ENCODE measurements at places on chromosomes 11 and 22.
A peak's percentile ranks its signal among the peaks of the same experiment; 100 is the strongest.

DNA sequence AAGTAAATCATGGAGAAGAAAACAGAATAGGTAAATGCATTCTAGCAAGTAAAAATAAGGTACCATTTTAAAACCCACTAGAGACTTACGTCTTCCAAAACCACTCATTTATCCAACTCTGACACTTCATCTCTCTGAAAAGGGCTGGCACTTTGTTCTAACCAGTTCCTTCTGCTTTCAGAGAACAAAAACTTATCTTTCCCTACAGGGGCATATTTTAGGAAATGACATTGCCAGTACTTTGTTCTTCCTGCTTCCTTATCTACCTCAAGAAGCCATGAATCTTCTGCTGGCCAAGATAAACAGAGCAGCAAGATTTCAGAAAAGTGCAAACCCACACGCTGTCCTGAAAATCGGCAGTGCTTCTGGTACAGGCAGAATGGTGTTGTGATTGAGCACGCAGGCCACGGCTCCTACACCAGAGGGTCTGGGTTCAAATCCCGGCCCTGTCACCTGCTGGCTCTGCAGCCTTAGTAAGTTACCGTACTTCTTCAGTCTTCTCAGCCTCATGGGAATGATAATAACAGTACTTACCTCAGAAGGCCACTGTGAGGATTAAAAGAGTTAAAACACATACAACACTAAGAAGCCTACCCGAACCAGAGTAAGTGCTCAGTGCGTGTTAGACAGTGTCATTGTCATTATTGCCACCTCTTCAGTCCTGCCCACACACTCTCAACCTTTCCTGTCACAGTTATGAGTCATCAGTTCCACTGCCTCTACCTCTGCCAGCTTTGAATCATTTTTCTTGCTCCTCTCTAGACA lies 11.0 kb downstream of the MPZL3 start:
- DNase-seq: no peak

GRCh38 chr11:130827451-130828377 lies 88.6 kb downstream of the SNX19 start:
- peak; percentile 95 for DNase-seq

DNA sequence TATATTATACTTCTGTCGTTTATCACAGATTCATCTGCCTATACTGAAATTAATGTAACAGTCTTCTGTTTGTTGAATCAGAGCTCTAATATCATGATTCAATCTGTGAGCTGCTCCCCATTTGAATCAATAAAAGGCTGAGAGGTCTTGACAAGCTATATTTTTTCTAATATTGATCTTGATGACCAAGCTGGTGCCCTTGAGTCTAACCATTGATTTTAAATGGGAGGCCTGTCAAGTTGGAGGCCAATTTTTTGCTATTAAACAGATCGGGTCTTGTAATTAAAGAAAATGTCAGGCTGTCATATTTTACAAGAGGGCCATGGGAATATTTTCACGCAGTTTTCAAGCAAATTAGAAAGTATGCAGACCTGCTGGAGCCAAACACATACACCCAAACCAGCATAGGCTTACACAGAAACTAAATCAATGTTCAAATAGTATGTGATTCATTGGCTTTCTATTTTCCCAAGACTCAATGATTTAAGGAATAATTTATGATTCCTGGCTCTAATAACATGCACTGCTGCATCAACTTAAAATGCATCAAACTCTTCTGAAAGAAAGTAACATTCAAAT lies 286.9 kb downstream of the CNTN5 start:
- DNase-seq: no peak

DNA sequence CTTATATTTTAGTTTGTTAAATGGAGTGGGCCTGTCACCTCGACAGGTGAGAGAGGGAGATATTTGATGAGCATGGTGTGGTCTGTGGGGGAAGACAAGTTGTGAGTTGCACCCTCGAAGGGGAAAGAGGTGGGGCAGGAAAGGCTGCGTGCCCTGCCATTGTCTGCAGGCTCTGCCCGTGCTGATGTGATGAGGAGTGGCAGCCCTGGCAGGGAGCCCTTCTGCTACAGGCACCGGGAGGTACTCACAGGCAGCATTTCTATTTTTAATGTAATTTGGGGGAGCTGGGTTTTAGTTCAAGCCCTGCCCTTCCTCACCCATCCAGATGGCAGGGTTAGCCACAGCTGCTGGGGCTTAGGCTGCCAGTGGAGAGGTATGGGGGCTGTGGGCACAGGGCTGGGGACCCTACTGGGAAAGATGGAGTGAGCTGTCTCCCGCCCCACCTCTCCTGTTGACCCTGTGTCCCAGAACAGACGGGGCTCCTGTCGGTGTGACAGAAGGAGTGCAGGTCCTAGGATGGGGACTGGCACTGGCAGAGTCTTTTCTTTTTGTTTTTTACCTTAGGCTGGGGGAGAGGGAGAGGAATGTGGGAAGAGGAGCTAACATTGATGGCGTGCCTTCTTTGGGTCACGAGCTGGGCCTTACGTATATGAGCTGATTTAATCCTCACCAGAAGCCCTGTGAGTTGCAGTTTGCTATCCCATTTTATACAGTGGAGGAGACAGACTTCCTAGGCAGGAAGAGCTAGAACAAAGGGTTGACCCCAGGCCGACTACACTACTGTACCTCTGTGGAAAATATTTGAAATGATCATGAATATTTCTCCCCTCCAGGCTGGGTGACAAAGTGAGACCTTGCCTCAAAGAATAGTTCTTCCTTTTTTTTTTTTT lies 51.6 kb downstream of the CEP164 start:
- DNase-seq: peak; percentile 67

- no peak for DNase-seq
These were observed 226.2 kb upstream of the BLID start for GRCh38 chr11:122342089-122342744.

GRCh38 chr22:30381264-30381663 lies 5.9 kb downstream of the RNF215 start:
- DNase-seq: peak; percentile 37

GRCh38 chr11:62844154-62844553 lies 4.8 kb upstream of the WDR74 start:
- DNase-seq: no peak

GRCh38 chr11:99333621-99334020 lies 312.9 kb downstream of the CNTN5 start:
- DNase-seq: no peak

GRCh38 chr11:60988658-60989057 lies 17.2 kb downstream of the CD6 start:
- no peak for DNase-seq

DNA sequence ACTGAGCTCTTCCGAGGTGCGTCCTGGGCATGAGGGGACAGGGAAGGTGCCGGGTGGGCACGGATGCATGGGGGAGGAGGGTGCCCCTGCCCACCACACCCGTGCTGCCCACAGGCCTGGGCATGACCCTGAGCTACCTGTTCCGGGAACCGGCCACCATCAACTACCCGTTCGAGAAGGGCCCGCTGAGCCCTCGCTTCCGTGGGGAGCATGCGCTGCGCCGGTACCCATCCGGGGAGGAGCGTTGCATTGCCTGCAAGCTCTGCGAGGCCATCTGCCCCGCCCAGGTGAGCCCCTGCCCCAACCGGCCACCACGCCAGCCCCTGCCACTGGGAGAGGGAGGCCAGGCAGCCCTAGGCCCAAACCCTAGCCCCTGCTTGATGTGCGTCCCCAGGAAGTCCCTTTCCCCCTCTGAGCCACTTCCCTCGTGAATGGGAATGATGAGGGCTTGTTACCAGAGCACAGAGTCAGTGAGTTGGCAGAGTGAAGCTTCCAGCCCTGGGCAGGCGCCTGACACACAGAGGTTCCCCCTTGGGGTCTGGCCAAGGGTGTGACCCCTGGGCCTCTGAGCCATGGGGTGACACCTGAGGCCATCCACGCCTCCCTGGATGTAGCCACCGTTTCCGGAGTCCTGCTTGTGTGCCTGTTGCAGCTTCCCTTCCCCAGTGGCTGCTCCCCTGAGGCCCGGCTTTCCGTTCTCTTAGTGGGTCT lies 2.7 kb downstream of the NDUFS8 start:
- DNase-seq: peak; percentile 74

- no peak for DNase-seq
These were observed 5.7 kb upstream of the PLAAT3 start for GRCh38 chr11:63619967-63620366.

- DNase-seq: peak; percentile 86
These were observed 647 bp downstream of the SWAP70 start for GRCh38 chr11:9664276-9665171.

DNA sequence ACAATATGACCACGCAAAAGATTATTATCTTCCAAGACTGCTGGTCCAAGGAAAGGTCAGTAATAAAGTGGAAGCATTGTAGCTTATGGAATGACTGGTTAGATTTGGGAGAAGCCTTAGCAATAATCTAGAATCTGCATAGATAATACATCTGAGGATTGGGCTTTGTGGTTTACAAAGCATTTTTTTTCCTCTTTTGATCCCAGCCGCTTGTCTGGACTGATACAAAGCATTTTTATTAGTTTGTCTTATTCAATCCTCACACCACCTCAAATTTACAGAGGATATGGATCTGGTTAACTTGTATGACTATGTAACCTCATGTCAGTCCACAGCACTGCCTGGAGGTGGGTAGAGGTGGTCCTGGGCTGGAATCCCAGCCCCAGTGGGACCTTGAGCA lies 990 bp upstream of the THRSP start:
- no peak for DNase-seq

DNA sequence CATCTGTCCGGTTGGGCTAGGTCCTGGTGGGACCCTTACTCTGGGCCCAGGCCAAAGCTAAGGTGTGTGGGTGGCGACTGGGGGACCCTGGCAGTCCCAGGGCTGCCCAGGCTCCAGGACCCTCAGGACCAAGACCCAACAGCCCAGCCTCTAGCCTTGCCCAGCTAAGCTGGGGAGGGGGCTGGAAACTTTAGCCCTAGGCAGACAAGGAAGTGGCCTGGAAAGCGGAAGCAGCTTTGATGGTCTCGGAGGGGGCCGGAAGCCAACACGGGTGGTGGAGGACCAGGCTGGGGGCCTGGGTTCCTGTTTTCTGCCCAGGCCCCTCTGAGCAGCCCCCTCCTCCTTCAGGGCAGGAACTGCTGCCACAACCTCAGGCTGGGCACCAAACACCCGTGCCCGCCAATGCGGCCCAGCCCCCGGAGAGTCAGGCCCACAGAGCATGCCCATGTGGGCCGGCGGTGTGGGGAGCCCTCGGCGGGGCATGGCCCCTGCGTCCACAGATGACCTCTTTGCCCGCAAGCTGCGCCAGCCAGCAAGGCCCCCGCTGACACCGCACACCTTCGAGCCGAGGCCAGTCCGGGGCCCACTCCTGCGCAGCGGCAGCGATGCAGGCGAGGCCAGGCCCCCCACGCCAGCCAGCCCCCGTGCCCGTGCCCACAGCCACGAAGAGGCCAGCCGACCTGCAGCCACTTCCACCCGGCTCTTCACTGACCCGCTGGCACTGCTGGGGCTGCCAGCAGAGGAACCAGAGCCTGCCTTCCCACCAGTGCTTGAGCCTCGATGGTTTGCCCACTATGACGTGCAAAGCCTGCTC lies 2.8 kb downstream of the SIPA1 start:
- DNase-seq: no peak

DNA sequence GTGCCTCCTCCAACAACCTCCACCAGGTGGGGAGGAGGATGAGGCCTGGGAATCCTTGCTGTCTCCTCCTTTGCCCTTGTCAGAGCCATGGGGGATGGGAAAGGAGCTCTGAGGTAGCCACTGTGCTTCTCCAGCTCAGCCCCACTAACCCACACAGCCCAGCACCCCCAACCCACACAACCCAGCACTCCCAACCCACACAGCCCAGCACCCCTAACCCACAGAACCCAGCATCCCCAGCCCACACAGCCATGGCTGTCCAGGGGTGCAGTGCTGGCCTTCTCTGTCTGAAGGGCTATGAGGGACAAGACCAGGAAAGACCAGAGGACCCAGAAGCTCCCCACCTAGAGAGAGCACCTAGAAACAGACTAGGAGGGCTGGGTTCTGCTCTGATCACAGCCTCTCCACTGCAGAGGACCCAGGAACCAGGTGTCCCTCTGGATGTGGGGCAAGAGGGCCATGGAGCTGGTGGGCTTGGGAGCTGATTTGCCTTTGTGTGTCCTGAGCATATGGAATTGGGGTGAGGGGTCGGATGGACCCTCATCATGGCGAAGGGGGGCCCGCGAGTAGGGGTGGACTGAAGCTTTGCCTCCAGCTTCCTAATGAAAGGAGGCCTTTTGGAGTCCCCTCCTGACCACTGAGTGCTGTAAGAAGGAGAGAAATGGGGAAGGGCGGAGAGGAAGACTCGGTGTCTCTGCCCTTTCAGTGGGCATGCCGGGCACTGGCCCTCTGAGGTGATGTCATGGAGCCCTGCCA lies 117.6 kb upstream of the THY1 start:
- DNase-seq: no peak

GRCh38 chr11:8204596-8204995 lies 35.8 kb upstream of the RIC3 start:
- peak; percentile 38 for DNase-seq

- DNase-seq: no peak
These were observed 31.3 kb downstream of the SERPINH1 start for GRCh38 chr11:75593286-75593915.

DNA sequence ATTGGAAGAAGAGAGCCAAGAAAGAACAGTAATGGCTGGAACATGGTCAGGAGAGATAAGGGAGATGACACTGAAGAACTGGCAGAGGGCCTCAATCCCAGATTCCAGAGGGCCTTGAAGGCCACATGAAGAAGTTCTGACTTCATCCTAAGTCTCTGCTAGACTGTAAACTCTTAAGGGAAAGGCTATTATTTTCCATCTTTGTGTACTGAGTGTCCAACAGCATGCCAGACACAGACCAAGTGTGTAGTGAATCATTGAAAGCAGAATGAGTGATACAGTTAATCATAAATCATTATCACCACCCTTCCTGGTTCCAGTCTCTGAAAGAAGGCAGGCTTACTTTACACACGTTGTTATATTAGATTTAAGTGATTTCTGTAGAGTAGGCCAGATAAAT lies 185.3 kb upstream of the C11orf87 start:
- DNase-seq: no peak

DNA sequence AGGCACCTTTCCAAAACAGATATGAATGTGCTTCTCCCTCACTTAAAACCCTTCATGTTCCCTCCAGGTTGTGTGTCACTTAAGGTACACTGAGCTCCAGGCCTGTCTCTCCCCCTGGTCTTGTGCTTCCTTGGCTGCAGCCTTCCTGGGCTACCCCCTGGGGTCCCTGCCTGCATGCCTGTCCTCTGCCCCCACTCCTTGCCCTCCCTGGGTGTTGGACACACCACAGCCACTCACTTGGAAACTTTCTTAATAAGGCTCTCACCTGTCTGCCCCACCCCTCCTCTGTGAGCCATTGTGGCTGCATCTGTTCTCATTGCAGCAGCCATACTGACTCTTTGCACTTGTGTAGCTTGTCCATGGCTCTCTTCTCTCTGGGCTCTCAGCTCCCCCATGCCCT lies 60.6 kb downstream of the CABIN1 start:
- no peak for DNase-seq

GRCh38 chr11:47724041-47724729 lies 9.0 kb upstream of the AGBL2 start:
- DNase-seq: peak; percentile 81

- no peak for DNase-seq
These were observed 99.7 kb upstream of the VPREB1 start for GRCh38 chr22:22144858-22145257.

GRCh38 chr11:70568035-70568813 lies 169.9 kb downstream of the CTTN start:
- DNase-seq: peak; percentile 96
